ENCODE measurements at places on chromosomes 2 and 18. TPM values are rescaled to one million over a fixed set of nuclear protein-coding genes. Genes with fewer than 3 reads are reported as not detected.

- no peak for DNase-seq
Measured at GRCh38 chr2:185316383-185316782, 422.2 kb upstream of the FSIP2 start.

DNA sequence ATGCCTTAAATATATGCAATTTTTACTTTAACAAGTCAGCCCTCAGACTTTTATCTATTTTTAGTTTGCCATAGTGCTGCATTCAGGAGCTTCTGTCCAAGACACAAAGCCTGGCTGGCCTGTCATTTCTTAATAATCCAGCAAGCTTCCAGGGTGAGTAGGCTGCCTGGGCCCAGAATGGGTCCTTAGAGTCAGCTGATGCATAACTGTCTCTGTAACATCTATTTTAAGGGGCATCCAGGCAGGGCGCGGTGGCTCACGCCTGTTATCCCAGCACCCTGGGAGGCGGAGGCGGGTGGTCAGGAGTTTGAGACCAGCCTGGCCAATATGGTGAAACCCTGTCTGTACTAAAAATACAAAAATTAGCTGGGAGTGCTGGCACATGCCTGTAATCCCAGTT lies 11.8 kb upstream of the GNLY start:
- DNase-seq: no peak

Gene FBLN7
- total RNA-seq: 2.2 TPM

Gene RAD51AP2
- not detected for total RNA-seq

Gene GPAT2
- total RNA-seq: 4.6 TPM
